ENCODE measurements at places on chromosomes 12 and 14.

- DNase-seq = no peak
These were observed 69.0 kb downstream of the SSPN start for GRCh38 chr12:26264215-26264838.

GRCh38 chr12:52061470-52062166, 8.2 kb upstream of the ATG101 start:
- DNase-seq = no peak

DNA sequence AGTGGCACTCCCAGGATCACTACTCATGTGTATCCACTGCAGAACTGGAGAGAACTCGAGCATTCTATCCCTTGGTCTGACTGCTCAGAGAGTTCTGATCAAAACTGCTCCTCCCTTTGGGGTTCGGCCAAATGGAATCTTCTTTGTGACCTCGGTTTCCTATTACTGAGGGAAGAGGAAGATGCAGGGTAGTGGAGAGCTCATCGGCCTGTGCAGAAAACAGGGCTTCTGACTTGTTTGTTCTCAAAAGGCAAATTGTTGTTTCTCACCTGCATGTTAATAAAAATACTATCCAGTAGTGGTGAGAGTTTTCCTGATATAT, 17.1 kb upstream of the AKAP6 start:
- DNase-seq = no peak

DNA sequence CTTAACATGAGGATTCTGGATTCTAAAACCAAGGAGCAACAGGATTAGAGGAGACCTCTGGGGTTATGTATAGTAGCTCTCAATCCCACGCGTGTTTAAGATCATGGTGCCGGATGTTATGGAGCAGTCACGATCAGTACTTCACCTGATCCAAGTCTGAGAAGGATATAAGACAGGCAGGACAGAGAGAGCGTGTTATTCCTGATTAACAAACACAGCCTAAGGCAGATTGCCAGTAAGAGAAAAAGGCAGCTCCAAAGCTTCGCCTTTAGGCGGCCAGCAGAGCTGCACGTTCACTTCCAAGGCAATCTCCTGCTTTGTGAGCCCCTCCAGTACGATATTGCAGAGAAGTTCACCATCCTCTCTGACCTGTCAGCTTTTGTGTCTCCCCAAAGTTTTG, 5.5 kb downstream of the SETD3 start:
- DNase-seq = no peak

GRCh38 chr12:11657511-11657910, 8.0 kb downstream of the ETV6 start:
- DNase-seq = no peak

GRCh38 chr14:88868558-88869159, 44.2 kb downstream of the TTC8 start:
- DNase-seq = no peak

DNA sequence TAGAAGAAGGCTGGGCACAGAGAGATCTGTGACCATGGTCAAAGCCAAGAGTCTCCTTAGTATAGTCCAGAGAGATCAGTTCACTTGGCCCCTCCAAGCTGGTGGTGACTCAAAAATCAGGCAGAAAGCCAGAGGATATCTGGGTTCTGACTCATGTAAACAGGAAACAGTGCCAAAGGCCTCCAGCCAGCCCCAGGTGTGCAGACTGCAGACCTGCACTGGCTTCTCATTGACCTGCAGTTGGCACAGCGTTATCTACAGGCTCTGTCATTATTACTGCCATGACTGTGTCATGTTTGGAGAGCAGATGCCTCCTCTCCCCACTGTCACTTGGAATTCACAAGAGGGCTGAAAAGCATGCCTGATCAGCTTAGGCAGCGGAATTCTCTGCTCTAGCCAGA, 295.7 kb upstream of the PRKD1 start:
- DNase-seq = peak; percentile 80

DNA sequence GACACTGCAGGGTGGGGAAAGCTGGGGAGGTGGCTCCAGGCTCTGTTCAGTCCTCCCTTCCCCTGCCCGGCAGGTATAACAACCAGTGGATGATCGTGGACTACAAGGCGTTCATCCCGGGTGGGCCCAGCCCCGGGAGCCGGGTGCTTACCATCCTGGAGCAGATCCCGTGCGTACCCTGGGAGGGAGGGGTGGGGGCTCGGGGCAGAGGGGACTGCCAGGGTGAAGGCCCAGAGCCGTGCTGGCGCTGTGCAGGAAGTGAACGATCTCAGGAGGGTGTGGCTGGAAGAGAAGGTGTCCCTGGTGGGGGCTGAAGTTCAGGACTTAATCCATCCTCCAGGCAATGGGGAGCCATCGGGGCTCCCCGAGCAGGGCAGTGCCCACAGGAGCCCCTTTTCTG, 18.9 kb downstream of the SDS start:
- no peak for DNase-seq

DNA sequence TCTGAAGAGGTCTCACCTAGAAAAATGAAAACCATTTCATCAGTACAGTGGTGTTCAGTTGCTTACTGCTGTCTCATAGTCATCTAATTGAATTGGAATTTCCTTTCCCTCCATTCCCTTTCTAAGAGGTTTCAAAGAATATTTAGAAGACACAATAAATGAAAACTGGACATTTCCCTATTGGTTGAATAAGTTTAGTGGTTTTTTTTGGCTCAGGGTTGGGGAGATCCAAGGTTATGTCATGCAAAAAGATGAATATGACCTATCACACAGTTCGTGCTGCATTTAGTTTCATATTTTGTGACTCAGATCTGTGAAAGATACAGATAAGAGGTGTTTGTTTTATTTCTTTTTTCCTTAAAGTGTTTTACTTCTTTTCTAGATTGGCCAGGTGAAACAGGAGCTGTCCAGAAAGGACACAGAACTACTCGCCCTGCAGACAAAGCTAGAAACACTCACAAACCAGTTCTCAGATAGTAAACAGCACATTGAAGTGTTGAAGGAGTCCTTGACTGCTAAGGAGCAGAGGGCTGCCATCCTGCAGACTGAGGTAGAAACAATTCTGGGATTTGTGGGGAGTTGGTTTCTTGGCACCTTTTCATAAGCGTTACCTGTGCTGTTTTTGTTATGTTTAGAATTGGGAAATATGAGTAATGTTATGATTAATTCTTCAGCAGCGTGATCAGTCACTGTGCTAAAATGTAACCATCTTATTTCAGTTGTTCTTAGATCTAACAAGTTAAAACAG, 124.6 kb downstream of the ERC1 start:
- no peak for DNase-seq

- DNase-seq = no peak
These were observed 6.7 kb downstream of the DDX47 start for GRCh38 chr12:12819752-12820311.

DNA sequence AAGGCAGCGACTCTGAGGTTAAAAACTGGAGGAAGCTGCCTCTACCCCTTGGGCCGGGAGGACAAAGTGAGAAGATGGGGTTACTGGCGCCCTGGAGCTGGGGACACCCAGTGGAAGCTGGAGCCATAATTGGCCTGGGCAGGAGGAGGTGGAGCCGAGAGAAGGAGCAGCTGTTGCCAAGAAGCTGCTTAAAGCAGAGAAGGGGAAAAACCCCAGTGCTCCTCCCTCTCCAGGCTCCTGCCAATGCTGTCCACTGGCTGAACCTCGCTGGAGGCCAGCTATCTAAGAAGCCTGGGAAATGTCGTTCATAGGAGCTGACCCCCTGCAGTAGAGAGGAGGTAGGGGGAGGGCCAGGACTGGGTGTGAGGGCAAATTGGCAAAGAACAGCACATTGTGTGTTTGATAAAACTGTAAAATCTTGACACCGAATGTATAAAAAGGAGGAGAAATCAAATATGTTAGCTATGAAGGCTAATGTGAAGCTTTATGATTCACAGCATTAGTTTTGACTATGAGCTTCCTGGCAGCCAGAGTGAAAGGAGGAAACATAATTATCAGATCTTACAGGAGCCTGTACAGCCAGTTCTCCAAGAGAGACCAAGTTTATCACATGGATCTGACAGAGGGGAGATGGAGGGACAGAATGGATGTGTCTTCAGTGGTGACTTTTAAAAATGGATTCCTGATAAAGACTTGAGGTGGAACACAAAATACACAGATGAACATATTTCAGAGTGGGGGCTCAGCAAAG, 9.5 kb downstream of the HHIPL1 start:
- DNase-seq = peak; percentile 69

DNA sequence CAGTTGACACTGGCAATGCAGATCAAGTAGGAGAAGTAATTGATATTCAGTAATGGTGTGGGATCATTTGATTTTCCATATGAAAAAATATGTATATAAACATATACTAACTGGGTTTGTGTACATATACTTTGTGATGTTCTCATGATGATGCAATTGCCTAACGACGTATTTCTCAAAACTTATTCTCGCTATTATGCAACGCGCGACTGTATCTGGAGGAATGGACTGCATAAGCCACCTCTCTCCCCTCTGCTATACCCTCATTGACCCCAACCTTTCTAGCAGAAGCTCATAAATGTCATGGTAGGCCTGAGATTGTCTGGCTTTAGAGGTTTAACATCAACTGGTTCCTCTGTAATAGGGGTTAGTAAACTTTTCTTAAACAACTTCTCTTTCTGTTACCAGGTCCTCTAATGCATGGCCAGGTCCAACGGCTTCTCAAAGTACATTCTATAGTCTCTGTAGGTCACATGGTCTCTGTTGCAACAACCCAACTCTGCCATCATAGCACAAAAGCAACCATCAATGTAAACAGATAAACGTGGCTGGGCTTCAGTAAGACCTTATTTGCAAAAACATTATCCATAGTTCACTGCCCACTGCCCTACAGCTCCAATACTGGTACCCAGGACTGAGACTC, 59.3 kb downstream of the FOXN3 start:
- no peak for DNase-seq

GRCh38 chr12:119807380-119807779, 69.7 kb downstream of the CIT start:
- DNase-seq = no peak

GRCh38 chr12:95253386-95253785, 35.8 kb downstream of the VEZT start:
- DNase-seq = no peak

GRCh38 chr14:74912111-74912510, 10.9 kb downstream of the RPS6KL1 start:
- DNase-seq = no peak

DNA sequence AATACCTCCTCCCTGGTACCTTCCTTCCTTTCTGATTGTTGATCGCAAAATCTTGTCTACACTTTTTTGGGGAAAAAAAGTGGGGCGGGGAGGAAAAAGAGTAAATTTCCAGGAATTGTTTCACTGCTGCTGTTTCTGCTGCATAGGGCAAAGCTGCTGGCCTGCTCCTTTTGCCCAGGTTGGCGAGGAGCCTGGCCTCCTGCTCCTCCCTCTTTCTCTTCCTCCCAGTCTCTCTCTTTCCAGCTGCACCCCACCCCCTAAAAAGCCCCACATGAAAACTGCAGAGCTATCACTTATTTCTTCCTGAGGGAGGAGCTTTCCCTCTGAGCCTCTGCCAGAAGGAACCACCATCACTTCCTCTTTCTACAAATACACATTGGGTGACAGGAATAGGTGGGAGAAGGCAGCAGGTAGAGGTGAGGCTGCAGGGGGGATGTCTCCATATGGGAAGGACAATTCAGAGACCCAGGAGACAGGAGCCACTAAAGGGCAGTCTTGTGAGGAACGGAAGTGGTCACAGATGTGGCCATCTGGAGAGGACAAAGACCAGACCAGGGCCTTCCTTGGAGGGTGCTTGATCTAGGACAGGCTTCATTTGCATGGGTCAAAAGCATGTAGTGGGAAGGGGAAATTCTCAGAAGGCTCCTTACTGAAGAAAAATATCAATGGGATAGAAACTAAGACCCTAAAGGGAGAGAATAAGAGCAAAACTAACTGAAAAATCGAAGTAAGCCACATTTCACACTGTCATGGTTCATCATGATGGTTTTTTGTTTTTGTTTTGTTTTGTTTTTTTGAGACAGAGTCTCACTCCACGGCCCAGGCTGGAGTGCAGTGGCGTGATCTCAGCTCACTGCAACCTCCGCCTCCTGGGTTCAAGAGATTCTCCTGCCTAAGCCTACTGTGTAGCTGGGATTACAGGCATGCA, 14.8 kb downstream of the ZBTB39 start:
- DNase-seq = peak; percentile 65

DNA sequence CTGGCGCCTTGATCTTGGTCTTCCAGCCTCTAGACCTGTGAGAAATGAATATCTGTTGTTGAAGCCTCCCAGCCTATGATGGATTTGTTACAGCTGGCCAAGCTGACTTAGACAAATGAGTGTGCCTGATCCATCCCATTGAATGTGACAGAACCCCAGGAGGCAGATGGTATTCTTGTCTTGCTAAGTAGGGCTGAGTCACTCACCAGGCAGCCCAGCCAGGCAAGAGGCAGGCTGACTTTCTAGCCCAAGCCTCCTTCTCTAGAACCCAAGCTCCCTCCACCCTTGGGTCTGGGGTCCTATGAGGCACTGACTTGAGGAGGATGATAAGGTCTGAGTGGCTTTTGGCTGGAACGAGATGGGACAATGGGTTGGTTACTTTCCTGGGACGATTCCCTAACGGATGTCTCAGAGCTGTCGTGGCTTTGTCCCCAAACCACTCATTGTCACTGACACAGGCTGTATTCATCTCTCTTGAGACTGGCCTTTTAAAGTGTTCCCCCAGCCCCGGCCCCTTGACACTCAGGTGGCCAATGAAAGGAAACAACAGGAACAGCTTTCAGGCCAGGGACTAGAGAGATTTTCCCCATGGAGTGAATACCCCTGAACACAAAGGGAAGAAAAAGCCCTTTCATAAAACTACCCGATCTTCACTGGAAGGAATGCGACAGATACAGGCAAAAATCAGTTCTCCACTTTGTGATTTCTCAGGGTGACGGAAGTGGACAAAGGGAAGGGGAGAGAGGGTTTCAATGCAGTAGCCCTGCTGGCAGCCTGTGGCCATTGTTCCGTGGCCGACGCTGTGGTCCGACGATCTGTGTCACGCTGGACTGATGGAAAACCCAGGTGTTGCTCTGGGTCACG, 264.2 kb downstream of the AACS start:
- no peak for DNase-seq

GRCh38 chr12:19744705-19745218, 305.5 kb downstream of the AEBP2 start:
- DNase-seq = no peak

- DNase-seq = no peak
These were observed 161.9 kb upstream of the CAND1 start for GRCh38 chr12:67107235-67107634.

- no peak for DNase-seq
These were observed 50.0 kb downstream of the SPRING1 start for GRCh38 chr12:116687888-116688287.

- DNase-seq = no peak
These were observed 41.8 kb downstream of the DIO3 start for GRCh38 chr14:101603096-101603495.

DNA sequence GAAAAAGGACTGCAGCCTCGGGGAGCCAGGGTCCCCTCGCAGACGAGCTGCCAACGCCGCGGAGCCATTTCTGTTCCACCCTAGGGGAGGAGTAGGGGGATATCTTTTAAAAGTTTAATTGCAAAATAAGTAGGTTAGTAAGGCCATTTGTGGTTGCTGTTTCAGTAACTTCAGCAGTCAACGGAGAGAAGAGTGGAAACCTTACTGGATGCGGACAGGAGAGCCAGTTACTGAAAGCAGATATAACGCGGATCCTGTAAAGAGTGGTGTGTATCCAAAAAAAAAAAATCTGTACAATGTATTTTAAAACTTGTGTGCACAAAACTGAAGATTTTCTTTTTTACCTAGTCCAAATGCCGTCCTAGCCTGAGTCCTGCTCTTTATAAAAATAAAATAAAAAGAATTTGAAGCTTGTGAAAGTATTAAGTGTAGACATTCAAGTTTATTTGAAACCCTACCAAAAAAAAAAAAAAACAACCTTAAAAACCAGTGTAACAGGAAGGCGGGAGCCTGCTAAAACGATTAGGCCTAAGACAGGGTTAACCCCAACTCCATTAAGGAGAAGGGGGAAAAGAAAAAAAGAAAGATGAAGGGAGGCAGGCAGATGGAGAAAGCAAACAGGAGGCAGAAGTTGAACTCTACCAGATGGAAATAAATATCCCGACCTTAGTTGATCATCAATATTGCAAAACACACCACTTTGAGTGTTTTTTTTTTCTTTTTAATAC, 1.0 kb upstream of the BTG1 start:
- DNase-seq = no peak

Measured in ureter (tissue), 1 donor.